ENCODE measurements at places on chromosomes 16 and 17.

- DNase-seq, result no peak
Measured at GRCh38 chr16:61654962-61655361, 381.3 kb downstream of the CDH8 start.

DNA sequence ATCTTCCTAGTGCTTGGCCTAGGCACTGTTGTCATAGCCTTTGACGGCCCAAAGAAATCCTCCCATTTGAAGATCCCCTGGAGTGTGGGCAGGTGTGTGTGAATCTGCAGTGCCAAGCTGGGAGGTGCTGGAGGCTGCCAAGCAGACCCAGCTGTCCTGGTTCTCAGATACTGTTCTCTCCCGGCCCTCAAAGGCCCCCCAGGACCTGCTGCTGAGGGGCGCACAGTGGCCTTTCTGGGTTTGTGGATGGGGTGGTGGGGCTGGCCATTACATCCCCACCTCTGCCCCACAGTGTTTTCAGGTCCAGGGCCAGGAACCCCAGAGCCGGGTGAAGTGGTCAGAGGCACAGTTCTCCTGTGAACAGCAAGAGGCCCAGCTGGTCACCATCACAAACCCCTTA is 60.5 kb downstream of the MRC2 start:
- DNase-seq, result no peak

DNA sequence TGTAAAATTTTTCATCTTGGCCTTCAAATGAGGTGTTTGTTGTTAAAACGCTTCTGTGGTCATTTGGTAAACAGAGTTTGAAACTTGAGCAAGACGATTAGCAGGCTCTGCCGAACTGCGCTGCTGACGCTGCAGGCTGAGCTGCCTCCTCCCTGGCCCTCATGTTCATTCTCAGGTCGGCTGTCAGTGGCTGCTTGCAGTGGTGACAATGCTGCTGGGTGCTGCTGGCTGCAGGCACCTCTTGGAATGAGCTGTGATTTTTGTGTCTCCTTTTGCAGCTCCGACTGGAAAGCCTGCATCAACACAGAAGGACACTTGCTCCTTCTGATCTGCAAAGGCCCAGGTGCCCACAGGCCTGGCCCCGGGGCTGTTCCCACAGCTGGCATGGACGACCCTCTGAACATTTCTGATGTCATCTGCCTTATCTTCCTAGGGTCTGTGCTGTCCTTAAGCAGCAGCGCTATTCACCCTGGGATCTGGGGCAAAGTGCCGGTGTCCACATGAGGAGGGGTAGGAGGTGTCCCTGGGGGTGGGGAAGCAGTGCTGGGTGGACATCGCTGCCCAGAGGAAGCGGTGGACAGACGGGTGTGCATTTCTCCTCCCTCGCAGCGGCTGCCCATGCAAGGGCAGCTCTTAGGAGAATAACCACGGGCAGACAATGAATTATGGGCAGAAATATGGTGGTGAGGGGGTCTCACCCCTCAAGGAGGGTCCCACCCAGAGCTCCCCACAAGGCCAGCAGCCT is 23.1 kb upstream of the OSGIN1 start:
- no peak for DNase-seq

DNA sequence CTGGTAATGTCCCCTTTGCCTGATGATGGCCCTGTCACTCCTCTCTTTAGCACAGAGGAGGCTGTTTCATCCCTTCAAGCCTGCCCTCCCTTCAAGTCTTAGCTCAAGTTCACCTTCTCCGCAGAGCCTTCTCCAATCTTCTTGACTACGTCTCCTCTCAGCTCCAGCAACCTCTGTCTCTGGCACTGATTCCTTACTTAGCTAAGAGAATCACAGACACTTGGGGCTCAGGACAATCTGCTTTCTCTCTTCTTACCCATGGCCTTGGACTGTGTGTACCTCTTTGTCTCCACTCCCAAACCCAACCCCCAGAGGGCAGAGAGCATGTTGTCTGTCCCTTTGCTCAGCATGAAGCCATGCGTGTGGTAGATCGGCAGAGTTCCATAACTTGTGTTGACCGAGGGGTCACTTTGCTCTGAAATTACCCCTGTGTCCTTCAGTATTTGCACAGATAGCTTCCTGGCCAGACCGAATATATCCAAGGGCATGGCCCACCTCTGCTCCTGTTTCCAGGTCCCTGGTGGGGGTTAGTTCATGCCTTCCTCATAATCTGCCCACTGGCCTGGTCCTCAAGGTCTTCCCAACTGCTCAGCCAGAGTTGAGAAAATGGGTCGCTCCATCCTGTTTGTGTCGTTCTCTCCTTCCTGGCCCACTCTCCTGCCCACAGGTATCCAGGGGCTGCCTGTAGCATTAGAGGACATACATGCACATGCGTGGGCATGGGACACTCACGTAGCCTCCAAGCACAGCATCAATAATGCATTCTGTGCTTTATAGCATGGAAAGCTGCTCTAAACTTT is 41.6 kb downstream of the MAPT start:
- DNase-seq, result no peak

- DNase-seq, result no peak
Measured at GRCh38 chr17:42886283-42887176, 14.1 kb upstream of the G6PC1 start.

GRCh38 chr17:67133161-67133560 is 88.8 kb downstream of the CACNG1 start:
- DNase-seq, result no peak

- no peak for DNase-seq
Measured at GRCh38 chr17:78997231-78997741, 12.3 kb downstream of the CANT1 start.

DNA sequence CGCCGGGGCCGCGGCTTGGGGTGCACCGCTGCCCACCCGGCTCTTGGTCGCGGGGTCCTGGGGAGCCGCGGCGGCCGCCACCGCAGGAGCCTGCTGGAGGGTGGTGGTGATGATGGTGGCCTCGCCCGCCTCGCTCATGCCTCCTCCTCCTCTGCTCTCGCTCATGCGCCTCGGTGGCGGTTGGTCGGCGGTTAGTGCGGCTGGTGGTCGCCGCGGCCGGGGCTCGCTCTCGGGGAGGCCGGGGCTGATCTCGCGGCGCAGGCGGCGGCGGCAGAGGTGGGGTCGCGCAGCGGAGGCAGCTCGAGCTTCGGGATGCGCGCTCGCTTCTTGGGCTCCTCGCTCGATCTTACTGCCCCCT is 41.6 kb downstream of the AHSP start:
- DNase-seq, result no peak

- DNase-seq, result no peak
Measured at GRCh38 chr17:53749178-53749577, 73.5 kb upstream of the KIF2B start.

GRCh38 chr16:58306327-58306726 is 11.5 kb upstream of the PRSS54 start:
- DNase-seq, result no peak
